ENCODE measurements at places on chromosomes 2 and 18.

DNA sequence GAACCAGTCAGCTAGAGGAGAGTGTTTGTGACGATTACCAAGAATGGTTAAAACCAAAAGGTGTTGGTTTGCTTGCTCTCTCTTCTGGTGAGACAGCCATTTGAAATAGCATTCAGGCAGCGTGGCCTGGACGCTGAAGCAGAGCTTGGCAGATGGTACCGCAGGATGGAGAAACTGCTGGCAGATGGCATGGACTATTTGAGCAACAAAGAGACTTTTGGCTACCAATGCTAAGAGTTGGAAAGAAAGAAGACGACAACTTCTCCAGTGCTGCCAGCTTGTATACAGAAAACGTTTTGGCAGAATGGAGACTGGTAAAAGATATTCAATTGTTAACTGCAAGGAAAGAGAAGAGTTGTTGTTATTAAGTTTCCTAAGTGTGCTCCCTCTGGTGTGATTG, 315.0 kb downstream of the PARD3B start:
- no peak for DNase-seq

GRCh38 chr18:60411715-60412114, 39.1 kb upstream of the MC4R start:
- no peak for DNase-seq

DNA sequence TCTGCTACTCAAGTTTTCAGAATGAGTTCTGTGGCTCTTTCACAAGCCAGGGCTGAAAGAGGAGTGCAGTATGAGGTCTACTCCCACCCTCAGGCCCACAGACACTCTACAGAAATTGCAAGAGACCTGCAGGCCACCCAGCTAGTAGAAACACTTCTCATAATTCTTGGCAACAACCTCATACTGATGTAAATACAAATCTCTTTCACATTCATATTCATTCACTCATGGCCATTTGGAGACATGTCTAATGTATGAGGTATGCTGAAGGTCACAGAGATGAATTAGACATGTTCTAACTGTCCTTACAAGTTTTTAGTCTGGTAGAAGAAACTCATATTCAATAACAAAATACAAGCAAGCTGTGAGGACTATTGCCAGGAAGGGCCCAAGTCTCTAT, 83.8 kb upstream of the KLHL29 start:
- no peak for DNase-seq

GRCh38 chr18:59419386-59419785, 60.3 kb upstream of the LMAN1 start:
- no peak for DNase-seq

GRCh38 chr18:10418836-10419235, 35.6 kb upstream of the APCDD1 start:
- no peak for DNase-seq

- DNase-seq: no peak
These were observed 61.4 kb downstream of the SLC4A3 start for GRCh38 chr2:219688560-219689445.

GRCh38 chr2:167534443-167534842, 646.2 kb downstream of the XIRP2 start:
- DNase-seq: no peak

GRCh38 chr18:10563886-10564285, 38.1 kb downstream of the NAPG start:
- no peak for DNase-seq

DNA sequence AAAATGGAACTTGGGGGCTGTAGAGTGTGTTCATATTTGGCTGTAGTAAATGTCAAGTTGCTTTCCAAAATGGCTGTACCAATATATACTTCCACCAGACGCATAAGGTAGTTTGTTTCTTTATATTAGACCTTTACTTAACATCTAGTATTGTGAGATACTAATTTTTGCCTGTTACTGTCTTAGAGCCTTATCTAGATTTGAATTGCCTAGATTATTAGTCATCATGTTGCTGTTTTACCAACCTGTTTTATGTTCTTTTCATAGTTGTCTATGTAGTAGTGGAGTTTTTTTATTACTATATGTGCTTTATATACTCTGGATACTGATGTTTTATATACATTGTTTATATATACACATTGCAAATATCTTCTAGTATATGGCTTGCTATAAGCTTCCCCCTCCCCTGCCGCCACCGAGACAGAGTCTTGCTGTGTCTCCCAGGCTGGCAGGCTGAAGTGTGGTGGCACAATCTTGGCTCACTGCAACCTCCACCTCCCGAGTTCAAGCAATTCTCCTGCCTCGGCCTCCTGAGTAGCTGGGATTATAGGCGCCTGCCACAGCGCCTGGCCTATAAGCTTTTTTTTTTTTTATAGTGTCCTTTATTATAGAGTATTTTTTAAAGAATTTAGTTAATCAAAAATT, 18.9 kb downstream of the SLC39A10 start:
- DNase-seq: no peak

DNA sequence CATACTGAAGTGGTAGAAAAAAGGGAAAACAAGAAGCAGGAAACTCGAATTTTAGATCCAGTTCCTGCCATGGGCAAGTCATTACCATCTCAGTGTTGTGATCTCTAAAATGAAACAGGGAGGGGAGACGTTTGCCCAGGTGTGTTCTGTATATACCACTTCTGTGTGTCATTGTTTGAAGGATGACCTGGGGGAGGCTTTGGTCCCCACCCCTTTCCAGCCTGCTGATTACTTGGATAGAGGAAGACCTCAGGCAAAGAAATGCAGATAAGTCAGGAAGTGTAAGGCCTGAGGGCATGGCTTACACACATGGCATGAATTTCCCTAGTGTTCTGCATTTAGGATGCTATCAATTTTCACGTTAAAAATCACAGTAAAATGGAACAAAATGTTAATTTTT, 205.2 kb upstream of the CXCR4 start:
- DNase-seq: no peak

GRCh38 chr2:70596293-70596692, 42.7 kb upstream of the TGFA start:
- no peak for DNase-seq

- DNase-seq: no peak
These were observed 42.9 kb upstream of the RFX8 start for GRCh38 chr2:101517758-101518271.

DNA sequence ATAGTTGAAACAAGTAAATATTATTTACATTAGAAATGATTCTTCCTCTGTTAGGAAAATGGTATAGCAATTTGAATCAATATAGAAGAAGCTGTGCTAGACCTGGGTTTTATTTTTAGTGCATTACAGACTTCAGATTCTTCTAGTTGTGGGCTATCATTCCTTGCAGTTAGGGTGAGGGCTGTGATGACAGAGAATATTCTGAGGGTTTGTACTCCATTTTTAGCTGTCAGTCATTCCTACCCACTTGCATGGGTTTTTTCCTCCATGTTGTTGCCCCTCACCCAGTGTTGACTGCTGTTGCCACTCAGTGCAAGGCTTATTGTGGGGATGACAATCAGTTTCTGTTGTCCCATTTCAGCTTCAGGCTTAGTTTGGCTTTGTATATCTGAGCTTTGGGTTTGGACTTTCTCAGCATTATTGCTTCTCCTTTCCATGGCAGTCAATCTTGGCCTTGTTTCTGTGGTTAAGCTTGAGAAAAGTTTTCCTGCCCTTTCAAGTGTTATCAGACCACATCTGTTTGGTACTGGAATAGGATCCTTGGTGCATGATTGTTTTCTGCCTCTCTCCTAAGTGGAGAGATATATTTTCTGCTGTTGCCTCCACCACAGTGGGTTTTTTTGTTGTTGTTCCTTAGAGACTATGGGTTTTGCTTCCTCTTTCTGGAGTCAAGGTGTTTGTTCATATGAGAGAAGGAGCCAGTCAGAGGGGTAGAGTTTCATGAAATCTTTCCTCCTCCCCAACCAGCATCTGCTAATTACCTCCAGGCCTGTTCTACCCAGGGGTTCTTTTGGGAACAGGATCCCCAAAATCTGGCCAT, 312.7 kb upstream of the CWC22 start:
- DNase-seq: no peak

- DNase-seq: no peak
These were observed 5.9 kb downstream of the SCYGR3 start for GRCh38 chr2:227608561-227609338.

GRCh38 chr2:161010503-161011015, 149.7 kb upstream of the TANK start:
- no peak for DNase-seq

DNA sequence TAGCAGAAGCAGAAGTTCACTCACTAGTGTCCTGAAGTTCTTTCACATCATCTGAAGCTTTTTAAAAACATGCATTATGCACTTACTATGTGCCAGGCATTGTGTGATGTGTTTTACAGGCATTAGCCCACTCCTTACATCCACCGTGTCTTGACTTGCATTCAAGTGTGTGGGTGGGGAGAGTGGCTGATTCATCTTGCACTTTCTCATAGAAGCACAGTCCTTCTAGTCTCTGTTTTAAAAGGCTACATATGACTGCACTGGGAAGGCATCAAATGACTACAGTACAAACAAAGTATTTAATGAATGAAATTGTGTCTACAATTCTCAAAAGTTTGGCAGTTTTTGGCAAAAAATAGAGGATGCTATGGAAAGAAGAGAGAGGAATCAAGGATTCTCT, 21.6 kb upstream of the DSC3 start:
- no peak for DNase-seq

GRCh38 chr2:66526180-66526579, 91.3 kb downstream of the MEIS1 start:
- no peak for DNase-seq

DNA sequence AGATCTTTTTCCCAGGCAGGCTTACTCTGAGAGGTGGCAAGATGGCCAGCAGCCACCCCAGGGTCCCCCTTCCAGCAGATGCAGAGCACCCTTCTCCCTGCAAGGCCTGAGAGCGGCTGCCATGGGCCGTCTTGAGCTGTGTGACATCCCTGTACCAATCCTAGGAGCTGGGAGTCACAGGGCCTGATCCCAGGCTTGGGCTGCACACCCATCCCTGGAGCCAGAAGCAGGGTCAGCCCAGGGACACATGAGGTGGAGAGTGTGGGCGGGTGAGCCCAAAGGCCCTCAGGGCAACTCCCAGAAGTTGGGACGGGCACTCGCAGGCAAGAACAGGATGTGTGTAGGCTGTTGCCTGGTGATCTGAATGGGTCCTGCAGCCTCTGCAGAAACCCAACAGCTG, 40.5 kb downstream of the CROCC2 start:
- DNase-seq: no peak

DNA sequence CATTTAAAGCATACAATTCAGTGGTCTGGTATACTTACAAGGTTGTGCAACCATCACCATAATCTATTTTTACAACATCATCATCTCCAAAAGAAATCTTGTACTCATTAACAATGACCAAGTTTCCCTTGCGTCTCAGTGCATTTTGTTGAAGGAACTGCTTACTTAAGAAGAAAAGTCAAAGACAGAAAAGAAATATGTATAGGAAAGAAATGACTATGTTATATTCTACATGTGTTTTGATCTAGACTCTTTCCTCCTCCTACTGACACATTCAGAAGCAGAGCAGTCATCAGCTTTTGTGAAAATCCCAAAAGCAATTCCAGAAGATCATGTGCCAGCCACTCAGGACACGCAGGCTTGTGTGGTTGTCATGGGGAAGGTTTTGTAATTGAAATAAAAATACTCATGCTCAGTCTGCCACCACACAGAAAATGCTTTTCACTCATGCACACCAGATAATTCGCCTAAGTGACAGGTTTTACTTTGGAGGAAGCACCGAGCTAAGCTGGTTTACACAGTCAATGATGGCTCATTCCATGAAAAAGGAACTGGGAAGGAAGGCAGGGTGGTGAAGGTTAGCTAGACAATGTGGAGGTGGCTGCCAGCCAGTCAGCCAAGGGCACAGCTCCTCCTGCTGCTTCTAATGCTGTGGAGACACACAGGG, 158.5 kb upstream of the REV1 start:
- no peak for DNase-seq

- no peak for DNase-seq
These were observed 72.4 kb downstream of the FASTKD2 start for GRCh38 chr2:206837775-206838174.

DNA sequence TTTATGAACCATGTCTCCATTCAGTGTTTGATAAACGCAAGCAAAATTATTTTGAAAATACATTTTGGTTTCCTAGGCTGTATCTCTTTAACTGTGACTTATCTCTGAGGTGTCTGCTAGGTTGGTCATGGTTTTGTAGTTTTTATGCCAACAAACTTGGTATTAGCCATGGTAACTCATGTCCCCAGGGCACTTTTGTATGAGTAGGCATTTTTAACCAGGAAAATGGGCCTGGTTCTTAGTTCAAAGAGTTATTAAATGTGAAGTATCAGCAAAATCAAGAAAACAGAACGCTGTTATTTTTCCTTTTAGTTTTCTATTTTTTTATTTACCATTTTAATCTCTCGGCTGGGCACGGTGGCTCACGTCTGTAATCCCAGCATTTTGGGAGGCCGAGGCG, 179.3 kb upstream of the LHCGR start:
- no peak for DNase-seq

- no peak for DNase-seq
These were observed 223.1 kb upstream of the FBXO11 start for GRCh38 chr2:48129293-48129950.

- DNase-seq: no peak
These were observed 20.6 kb downstream of the EFR3B start for GRCh38 chr2:25062511-25062917.

GRCh38 chr2:144208924-144209323, 311.0 kb downstream of the ZEB2 start:
- no peak for DNase-seq

GRCh38 chr18:8773980-8774379, 68.6 kb downstream of the MTCL1 start:
- no peak for DNase-seq

DNA sequence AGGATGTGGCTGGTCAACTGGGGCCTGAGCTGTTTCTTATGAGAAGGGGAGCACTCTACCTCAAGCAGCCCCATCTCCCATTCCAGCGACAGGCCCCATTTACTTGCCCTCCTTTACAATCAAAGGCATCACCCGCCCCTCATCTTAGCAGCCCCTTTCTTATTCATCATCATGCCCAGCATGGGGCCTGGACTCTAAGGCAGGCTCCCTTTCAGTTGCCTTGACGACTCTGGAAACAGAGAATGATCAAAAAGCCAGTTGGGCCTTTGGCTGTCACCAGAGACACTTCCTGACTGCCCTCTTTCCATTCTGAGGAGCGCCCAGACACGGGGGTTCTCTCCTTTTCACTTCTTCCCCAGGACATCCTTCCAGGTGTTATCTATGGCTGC, 11.2 kb downstream of the CELF4 start:
- DNase-seq: no peak

- DNase-seq: no peak
These were observed 291.1 kb downstream of the SLC8A1 start for GRCh38 chr2:40160751-40161218.

GRCh38 chr2:13052547-13052946, 335.8 kb downstream of the TRIB2 start:
- no peak for DNase-seq

DNA sequence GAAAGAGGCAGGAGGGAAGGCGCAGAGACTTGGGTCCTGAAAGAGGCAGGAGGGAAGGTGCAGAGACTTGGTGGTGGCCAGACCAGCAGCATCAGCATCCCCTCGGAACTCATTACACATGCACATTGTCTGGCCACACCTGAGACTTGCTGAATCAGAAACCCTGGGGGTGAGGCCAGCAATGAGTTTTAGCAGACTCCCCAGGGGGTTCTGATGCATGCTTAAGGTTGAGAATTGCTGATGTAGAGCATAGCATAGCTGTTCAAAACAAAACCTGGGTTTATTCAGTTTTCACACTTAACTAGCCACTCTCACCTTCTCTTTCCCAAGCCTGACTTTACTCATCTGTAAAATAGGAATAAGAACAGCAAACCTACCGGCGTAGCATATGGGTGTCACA, 122.9 kb downstream of the MRO start:
- DNase-seq: no peak

Measured in NCI-H460 (cell line).